HS-5 (cell line): ENCODE measurements at places on chromosomes 3 and 15.

GRCh38 chr15:85002517-85002916 is 20.9 kb downstream of the PDE8A start:
- DNase-seq, result no peak

DNA sequence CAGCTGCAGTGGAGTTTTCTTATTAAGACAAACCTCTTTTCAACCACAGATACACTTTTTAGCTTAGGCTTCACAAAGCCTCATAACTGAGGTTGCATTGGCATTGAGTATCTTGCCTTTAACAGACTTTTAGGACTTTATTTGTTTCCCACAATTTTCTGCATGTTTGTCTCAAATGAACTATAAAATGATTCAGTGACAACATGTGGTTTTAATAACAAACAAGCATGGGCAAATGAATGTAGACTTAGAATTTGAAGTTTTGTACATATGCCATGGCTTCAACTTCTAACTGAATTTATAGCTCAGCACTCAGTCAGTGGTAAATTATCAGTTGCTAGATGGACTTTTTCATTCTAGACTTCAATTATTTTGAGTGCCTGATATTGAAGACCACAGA is 101.6 kb downstream of the SLC25A26 start:
- no peak for DNase-seq

- DNase-seq, result no peak
Measured at GRCh38 chr3:141845407-141846049, 30.9 kb upstream of the ATP1B3 start.

DNA sequence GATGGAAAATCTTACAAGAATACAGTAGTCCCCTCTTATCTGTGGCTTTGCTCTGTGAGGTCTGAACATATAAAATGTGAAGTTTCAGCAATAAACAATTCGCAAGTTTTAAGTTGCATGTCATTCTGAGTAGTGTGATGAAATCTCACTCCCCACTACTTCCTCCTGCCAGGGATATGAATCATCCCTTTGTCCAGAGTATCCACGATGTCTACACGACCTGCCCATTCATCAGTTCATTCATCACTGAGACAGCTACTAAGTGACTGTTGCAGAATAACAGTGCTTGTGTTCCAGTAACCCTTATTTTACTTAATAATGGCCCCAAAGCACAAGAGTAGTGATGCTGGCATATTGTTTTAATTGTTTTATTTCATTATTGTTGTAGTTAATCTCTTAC is 489.2 kb upstream of the UBE2E2 start:
- peak; percentile 83 for DNase-seq

GRCh38 chr3:182516597-182517336 is 276.5 kb upstream of the ATP11B start:
- no peak for DNase-seq

DNA sequence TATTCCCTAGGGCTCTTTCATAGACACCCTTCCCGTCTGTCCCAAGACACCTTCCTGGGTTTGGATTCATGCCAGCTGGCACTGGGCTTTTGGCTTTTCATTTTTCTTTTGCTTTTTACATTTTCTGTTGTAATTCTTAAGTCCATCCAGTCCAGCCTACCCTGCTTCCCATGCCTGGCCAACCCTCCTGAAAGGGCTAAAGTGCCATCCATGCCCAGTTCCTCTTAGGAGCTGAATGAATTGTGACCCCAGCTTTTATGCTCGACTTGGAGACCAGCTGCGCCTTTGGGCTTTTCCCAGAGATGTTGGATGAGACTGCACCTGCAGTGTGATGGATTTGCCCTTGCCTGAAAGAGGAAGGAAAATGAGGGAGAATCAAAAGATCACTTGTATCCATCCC is 25.8 kb downstream of the LRRN1 start:
- no peak for DNase-seq
